AG09309 (cell line): ENCODE measurements at places on chromosomes 16 and 17.

- DNase-seq = no peak
These were observed 143.5 kb upstream of the HLF start for GRCh38 chr17:55121268-55121667.

- no peak for DNase-seq
These were observed 17.7 kb downstream of the ADCY9 start for GRCh38 chr16:4098501-4098900.

- no peak for DNase-seq
These were observed 43.7 kb downstream of the PKD1L3 start for GRCh38 chr16:71956486-71956885.

DNA sequence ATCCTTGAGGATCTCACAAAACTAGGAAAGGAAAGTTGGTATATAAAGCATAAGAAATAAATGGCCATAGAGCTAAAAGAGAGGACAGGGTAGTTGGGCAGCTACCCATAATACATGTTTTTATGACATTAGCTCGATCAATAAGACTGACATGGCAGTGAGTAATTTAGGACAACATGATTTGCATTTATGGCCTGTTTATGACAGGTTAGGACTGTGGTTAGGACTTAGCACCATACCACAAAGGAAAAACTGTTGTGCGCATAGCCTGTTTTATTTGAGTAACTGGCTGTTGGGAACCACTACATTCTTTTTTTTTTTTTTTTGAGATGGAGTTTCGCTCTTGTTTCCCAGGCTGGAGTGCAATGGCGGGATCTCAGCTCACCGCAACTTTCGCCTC, 18.0 kb upstream of the TRIM37 start:
- no peak for DNase-seq

GRCh38 chr17:19002805-19003542, 1.6 kb downstream of the FAM83G start:
- no peak for DNase-seq

DNA sequence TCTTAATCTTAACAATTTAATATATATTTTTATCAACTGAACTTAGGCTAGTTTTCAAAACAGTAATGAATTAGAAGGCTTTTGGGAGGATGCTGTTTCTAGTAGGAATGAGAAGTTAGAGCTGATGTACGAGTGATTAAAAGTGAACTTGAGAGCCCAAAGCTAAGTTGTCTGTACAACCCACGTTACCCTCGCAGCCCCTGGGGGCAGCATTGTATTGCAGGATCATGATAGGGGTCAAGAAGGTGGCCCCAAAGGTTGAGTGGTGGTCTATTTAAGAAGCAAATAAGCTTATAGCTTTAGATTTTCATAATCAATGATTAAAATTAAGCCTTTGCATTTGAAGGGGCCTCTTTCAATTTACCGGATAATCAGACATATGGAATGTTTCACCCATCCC, 33.7 kb upstream of the ALDH3A2 start:
- no peak for DNase-seq

DNA sequence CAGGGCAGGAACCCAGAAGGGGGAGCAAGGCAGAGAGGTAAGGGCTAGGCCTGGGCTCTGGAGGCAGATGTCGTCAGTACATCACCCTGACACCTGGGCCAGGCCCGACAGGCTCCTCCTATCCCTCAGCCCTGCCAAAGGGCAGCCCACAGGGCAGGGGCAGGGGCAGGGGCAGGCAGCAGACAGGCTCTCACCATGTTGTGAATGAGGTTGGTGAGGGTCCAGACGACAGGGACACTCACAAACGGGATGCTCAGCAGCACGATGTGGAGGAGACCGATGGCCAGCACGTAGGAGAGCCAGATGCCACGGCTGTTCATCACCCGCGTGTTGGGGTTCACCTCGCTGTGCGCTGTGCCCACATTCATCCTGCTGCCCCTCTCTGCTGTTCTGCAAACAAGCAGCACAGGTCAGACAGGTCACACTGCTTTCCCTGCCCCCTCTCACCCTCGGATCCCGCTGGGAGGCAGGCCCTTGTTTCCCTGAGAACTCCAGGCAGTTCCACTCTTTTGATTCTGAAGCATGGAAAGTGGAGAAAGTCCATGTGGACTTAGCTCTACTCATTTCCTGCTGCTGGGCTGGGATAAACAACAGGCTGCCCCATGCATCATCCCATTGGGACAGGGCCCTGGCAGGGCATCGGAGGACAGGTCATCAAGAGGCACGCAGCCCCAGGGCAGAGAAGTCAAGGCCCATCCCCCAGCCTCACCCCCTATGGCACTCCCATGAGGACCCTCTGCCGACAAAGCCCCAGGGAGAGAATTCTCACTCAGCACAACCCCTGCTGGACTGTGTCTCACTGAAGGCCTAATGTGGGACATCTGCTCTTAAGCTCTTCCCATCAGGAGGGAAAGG, 3.3 kb downstream of the ORMDL3 start:
- no peak for DNase-seq

GRCh38 chr17:27544350-27545131, 86.4 kb upstream of the LGALS9 start:
- DNase-seq = no peak

GRCh38 chr16:67415872-67416793, at the start of gene ZDHHC1:
Gene ZDHHC1, minus strand, starts transcription at chr16:67416477. Its CDS starts 8,702 bp downstream, at chr16:67407775.
- no peak for DNase-seq

- DNase-seq = peak; percentile 70
These were observed at the start of gene CDH11 for GRCh38 chr16:65121870-65122723. Gene CDH11, minus strand, starts transcription at chr16:65122063. Its CDS starts 117,194 bp downstream, at chr16:65004869.
